H9 (cell line): ENCODE measurements at places on chromosomes 5 and 9.

DNA sequence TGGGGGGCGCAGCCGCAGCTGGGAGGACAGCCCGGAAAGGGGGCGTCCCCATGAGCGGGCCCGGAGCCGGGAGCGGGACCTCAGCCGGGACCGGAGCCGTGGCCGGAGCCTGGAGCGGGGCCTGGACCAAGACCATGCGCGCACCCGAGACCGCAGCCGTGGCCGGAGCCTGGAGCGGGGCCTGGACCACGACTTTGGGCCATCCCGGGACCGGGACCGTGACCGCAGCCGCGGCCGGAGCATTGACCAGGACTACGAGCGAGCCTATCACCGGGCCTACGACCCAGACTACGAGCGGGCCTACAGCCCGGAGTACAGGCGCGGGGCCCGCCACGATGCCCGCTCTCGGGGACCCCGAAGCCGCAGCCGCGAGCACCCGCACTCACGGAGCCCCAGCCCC lies 47.0 kb downstream of the TJP2 start:
- DNase-seq: no peak
- no peaks in the 10 kb centered on the region for H3K27me3 ChIP-seq
- peaks cover 26% of the 10 kb centered on the region; the same call in 2 of the 3 replicates for H3K36me3 ChIP-seq
- H3K4me3 ChIP-seq: no peak overlapping the region
- H3K27ac ChIP-seq: no peak overlapping the region

GRCh38 chr5:34008802-34009201 lies 952 bp upstream of the AMACR start:
- H3K27me3 ChIP-seq: no peaks in the 10 kb centered on the region
- H3K27ac ChIP-seq: peak overlapping the region; percentile 95
- DNase-seq: no peak
- peak overlapping the region; percentile 90 for H3K4me3 ChIP-seq
- no peaks in the 10 kb centered on the region; the same call in 1 of the 3 replicates for H3K36me3 ChIP-seq
- H3K4me1 ChIP-seq: no peaks in the 10 kb centered on the region

DNA sequence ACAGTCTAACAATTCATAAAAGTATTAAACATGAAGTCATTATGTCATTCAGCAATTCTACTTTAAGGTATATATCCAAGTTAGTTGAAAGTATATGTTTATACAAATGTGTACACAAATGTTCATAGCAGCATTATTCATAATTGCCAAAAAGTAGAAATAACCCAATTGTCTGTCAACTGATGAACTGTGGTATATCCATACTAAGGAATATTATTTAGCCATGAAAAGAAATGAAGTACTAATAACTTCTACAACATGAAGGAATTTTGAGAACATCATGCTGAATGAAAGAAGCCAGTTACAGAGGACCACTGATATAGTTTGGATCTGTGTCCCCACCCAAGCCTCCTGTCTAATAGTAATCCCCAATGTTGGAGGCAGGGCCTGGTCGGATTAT lies 224.3 kb downstream of the SPATA31D1 start:
- no peaks in the 10 kb centered on the region for H3K4me1 ChIP-seq
- H3K27me3 ChIP-seq: no peaks in the 10 kb centered on the region
- no peaks in the 10 kb centered on the region for H3K36me3 ChIP-seq
- no peak overlapping the region for H3K27ac ChIP-seq

DNA sequence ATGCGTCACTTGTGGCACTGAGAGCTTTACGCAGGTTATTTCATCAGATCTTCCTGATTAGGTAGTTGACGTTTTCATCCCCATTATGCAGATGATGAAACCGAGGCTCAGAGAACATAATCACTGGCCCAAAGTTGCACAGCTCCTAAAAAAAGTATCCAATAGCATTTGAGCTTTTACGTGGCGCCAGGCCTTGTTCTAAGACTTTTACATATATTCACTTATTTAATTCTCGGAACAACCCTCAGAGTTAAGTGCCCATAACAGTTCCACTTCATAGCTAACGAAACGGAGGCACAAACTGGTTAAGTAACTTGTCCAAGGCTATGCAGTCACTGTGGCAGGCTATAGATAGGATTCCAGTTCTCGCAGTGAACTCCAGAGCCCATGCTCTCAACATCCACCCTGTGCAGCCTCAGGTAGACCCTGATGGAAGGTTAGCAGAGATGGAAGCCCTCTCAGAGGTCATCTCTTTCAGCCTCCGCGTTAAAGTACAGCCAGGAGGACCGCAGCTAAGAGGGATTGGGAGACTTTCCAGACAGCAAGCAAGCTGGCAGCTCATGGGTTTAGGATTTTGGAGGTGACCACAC lies 39.3 kb downstream of the AMBP start:
- peaks cover 12% of the 10 kb centered on the region; the same call in 2 of the 3 replicates for H3K36me3 ChIP-seq
- DNase-seq: peak; percentile 19
- H3K4me1 ChIP-seq: peaks cover 4% of the 10 kb centered on the region; the same call in 1 of the 2 replicates
- H3K27me3 ChIP-seq: no peaks in the 10 kb centered on the region
- H3K27ac ChIP-seq: no peak overlapping the region

DNA sequence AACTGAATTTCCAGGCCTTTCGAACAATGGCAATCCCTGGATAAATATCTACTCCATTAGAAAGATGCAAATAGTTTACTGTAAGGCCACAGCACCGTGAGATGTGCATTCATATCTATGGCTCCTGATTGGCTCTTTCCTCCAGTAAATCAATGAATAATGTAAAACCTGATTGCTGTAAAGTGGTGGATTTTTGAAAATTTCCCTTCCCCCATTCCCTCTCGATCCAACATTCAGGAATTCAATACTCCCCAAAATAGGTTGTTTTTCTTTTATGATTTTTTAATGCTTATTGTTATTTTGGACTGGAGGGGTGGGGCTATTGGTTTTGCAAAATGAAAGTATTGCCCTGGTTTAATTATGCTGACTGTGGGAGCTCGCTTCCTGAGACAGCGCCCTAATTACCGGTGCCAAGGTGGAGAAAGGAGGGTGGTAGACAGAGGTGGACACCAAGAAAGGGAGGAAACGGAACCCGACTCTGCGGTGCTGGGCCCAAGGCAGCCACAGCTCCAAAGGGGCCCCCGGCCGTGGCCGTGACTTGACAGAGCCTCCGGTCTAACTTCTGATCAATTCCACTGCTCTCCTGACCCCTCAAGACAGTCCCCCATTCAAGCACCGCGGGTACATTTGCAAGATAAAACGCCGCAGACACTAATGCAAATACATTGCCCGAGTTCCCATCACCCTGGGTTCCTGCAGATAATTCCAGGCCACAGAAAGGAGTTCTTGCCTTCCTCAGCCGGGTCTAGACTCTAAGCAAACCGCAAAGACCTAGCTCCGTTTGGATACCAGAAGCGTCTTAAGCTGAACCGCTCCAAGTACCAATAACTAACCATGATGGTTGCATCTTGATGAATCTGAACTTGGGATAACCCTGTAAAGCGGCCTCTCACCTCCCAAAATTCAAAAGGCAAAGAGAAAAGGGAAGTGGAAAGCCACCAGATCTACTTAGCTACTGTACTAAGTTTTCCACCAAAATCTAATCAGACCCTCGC lies 211.2 kb downstream of the MEF2C start:
- no peaks in the 10 kb centered on the region for H3K36me3 ChIP-seq
- peaks cover 7% of the 10 kb centered on the region; the same call in 1 of the 2 replicates for H3K4me1 ChIP-seq
- H3K27me3 ChIP-seq: peaks cover 46% of the 10 kb centered on the region
- no peak overlapping the region for H3K27ac ChIP-seq
- H3K4me3 ChIP-seq: peak overlapping the region; percentile 52

DNA sequence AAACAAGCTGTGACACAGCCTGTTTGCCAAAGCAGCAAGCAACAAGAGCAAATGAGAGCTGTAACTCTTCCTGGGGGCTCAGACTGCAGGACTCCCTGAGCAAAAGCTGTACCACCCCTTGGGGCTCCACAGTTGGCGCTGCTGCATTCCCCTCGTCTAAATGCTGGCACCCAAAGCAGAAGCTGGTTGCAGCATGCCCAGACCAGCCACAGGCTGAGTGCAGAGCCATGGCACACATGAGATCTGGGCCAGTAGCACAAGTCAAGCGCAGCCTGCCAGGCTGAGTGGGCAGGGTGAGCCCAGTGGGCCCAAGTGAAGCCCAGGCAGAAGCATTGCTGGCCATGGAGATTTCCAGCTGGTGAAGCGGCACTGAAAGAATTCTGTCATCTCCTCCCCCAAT lies 157.3 kb upstream of the GRAMD2B start:
- no peaks in the 10 kb centered on the region for H3K27me3 ChIP-seq
- no peak overlapping the region for H3K27ac ChIP-seq
- no peaks in the 10 kb centered on the region; the same call in 1 of the 2 replicates for H3K4me1 ChIP-seq
- peaks cover 23% of the 10 kb centered on the region for H3K36me3 ChIP-seq
- H3K4me3 ChIP-seq: no peak overlapping the region
